ENCODE measurements at places on chromosomes 11 and 22.

- DNase-seq, result no peak
These were observed 12.3 kb downstream of the KCNJ5 start for GRCh38 chr11:128903248-128904061.

DNA sequence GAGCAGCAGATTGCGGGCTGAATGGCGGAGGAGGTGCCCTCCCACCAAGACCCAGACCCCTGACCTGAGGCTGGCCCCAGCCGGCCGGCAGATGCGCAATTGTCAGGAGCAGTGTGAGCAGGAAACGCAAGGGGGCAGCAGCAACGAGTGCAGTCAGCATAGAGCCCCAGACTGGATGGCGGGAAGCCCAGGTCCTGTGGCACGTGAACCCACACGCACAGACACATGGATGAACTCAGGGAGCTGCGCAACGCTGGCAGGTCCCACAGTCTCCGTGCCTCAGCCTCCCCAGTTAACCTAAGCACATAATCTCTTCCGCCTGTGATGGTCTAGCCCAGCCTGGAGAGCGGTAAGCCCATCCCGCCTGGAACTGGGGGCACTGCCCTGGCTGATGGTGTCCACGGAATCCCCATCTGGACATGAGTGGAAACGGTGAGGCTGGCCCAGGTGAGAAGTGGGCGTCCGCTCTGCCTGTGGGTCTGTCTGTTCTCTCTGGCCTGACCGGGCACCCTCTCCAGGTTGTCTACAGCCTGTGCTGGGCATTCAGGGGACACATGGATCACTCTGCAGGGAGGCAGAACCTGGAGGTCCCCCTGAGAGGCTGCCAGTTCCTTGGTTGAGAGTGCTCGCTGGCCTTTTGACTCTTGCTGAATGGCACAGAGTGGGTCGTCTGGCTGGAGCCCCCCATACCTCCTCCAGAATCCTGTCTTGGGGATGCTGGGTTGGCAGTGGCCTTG, 626 bp upstream of the TBX10 start:
- peak; percentile 57 for DNase-seq

DNA sequence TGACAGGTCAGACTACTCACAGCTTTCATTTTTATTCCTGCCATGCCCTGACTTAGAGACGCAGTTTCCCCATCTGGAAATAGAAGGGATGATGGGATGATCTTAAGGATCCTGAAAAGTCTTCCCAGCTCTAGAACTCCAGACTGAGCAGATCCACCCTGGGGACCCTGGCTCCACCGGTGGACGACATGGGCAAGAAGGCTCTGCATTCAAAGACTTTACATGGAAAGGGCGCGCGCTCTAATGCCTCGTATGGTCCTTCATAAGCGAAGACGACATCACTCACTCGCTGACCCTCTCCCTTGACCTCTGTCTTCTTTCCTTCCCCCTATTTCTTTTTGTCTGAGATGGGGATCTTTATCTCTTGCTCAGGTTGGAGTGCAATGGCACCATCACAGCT, 24.4 kb upstream of the PHF21B start:
- DNase-seq, result no peak

GRCh38 chr11:5938603-5938965, 3.5 kb upstream of the OR56A3 start:
- DNase-seq, result no peak

DNA sequence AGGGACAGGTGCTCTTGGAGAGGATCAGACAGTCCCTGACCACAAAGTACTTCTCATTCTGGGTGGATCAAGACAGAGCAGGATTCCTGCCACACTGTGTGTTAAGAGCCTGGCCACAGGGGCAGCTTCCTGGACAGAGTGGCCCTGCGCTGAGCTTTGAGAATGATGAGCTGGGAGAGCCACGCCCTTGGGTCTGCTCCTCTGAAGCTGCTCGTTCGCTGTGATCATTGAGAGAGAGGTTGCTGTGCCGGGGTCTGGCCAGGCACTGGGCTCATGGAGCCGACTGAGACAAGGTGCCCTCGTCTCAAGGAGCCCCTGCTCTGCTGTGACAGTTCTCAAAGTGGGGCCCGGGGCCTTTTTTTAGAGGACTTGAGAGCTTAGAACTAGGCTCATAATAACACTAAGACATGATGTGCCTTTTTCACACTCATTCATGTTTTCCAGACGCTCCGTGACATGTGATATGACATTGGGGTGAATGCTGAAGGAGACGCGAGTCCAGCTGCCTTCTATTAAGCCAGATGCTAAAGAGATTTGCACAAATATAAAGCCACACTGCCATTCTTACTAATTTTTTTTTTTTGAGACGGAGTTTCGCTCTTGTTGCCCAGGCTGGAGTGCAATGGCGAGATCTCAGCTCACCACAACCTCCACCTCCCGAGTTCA, 1.6 kb upstream of the MFRP start:
- no peak for DNase-seq

DNA sequence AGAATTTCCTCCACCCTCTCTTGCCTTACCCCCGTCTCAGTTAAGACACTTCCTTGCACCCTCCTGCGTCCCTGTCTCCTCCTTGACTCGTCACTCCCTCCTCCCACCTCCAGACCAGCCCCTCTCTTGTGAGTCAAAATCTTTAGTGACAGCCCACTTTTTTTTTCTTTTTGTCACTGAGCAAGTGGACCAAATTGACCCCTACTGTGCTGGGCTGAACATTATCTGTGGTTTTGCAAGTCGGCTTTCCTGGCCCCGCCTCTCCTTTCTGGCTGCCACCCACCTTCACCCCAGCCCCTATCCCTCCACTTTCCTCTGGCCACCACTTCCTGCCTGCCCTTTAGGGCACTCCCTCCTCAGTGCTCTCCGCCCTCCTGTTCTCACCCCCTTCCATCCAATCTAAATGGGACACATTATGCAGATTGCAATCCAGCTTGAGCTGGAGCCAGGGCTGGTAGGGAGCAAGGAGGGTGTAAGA, at the start of gene APLNR:
Gene APLNR, minus strand, starts transcription at position 47 of the 478 bp plus-strand sequence. CDS start 246 bp downstream, outside the sequence.
- DNase-seq, result no peak

- DNase-seq, result no peak
These were observed 39.8 kb downstream of the C11orf58 start for GRCh38 chr11:16778286-16778685.

DNA sequence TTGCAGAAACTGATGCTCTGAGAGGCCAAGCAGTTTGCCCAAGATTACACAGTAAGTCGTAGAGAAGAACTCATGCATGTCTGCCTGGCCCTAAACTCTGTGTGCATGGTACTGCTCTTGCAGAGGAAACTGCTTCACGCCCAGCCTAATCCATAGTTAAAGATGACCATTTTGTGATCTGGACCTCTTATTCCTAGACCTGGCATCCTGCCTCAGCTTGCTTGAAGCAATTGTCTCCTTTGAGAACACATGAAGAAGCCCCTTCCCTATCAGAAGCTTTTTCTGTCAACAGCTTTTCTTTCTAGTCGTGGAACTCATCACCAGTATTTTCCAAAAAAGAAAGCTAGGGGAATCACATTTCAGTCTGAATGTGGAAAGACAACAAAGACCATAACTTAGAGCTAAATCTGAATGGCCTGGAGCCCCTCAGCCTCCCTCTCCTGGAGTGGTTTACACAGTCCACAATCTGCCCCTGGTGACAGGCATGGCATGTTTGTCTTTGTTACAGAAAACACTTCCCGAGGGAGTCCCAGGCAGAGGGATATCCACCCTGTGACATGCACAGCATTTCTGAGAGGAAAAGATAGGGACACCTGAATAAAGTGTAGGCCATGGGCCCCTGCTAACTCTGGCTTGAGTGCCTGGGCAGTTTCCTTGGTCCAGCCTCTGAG, 2.9 kb upstream of the FZD4 start:
- no peak for DNase-seq

DNA sequence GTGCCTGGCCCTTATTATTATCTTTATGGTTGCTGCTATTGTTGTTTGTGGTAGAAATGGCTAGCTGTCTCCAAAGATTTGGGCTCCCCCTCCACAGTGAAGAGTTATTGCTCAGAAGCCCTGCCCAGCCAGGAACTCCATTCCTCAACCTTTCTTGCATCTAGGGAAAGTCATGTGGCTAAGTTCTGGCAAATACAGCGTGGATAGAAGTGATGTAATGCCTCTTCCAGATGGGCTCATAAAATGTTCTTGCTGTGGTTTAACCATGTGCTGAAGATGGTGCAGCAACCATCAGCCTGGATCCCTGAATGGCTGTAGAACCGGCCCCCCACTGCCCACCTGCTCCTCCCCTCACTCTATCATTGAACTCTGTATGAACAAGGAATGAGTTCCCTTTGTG, 203.5 kb upstream of the E2F8 start:
- DNase-seq, result no peak

DNA sequence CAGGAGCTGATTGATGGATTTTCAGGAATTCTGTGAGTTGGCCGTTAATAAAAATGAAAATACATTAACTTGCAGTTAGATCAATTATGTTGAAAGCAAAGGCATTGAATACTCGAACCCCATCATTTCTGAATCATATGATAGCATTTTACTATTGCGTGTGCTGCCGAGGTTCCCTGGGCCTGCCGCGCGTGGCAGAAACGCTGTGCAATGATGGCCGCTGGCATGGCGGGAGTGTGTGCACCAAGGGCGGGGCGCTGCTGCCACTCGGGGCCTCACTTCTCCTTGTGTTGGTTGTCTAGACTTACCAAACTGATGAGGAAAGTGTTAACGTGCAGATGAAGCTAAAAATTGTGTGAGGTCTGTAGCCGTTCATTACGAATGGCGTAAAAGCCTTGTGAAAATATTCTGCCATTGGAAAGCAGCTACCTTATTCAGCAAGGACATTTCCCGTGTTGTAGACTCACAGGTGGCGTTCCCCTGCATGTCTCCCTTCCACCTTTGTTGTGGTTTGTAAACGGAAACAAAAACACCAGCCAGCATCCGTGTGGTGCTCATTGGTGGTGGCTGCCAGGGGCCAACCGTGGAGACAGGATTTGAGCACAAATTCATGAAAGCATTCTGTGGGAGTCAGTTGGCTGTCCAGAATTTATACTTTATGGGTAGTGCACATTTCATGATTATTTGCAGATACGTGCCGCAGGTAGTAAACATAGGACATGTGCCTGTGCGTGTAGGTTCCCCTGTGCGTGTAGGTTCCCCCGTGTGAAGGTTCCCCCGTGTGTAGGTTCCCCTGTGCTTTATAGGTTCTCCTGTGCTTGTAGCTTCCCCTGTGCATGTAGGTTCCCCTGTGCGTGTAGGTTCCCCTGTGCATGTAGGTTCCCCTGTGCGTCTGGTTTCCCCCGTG, 5.9 kb upstream of the GRAMD4 start:
- DNase-seq, result peak; percentile 52

- DNase-seq, result no peak
These were observed 160.9 kb upstream of the MTMR2 start for GRCh38 chr11:96084610-96085318.

DNA sequence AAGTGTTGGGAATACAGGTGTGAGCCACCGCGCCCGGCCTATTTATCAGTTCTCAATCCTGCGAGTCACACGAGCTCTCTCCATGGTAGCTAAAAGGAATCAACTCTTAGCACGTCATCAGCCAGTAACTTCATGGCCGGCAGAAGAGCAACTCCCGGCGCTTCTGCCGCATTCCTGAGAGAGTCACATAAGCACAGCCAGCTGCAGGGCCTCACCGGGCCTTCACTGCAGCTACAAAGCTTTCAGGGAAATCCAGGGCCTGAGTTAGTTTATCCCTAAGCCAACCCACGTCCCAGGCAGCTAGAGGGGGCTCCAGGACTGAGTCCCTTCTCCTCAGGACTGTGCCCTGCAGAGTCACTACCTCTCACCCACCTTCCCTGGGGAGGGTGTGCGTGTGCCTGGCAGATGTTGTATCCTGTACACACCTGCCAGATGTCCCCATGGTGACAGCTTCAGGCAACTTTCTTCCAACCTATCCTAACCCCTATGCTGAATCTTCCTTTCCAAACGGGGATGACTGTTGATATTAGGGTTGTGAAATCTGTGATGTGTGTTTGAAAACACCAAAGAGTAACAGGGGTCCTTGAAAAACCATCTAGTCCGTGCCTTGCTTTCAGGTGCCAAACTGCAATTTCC, 45.9 kb upstream of the ARFGAP3 start:
- no peak for DNase-seq

DNA sequence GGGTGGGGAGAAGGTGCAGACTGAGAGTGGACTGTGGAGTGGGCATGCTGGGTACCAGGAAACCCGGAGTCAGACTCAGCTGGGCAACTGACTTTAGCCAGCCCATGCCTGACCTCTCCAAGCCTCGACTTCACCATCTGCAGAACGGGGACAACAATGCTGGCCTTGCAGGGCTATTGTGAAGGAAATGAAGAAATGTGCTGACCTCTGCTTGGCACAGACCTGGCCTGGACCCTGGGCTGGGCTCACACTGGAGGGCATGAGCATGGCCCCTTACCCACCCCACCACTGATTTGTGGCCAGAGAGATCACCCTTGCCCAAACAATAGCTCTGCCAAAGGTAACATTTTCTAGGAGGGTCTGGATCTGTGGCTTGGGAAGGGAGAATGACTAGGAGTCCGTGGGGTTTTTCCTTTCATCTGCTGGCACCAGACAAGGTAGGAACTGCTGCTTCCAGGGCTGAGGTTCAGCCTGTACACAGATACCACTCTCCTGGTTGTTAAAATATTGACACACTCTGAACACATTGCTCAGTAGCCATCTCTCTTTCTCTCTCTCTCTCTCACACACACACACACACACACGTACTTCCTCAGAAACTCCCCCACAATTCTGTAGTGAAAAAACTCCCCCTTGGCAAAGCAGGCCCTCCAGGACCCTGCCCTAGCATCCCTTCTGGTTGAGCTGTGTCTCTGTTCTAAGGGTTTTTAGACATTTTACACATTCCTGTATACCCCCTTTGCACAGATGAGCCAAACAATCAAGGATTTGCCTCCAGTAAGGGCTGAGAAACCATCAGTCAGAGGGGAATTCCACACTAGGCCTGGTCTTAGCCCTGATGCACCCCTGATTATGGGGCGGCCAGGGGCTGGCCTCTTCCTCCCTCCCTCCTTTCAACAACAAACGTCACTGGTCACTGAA, 1.0 kb downstream of the MOGAT2 start:
- peak; percentile 8 for DNase-seq

DNA sequence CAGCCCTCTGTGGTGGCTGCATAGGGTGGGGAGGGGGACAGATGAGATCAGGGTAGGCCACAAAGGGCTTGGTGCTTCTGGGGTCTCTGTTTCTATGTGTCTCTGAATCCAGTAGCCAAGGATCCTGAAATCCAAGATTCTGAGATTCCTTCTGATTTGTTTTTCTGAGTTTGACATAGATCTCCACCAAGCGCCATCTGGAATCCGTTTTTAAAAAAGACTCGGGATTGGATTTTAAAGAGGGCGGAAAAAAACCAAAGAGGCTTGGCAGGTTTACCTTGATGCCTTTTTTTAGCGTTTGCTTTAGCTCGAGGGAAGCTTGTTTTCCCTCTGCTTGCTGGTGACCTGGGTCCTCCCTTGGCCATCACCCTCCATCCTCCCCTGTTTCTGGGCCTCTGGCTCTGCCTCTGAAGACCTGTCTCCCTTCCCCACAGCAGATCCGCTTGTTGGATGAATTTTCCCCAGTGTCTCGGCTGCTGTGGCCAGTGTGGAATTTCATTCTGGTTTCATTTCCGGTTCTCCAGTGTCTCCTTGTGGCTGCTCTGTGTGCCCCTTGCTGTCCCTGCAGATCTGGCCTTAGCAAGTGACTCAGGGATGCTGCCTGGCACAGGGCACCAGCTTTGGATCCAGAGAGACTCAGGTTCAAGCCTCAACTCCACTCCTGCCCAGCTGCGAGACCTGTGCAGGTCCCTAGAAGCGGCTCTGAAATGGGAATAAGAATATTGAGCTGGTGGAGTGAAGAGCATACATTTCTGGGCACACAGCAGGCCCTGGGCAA, 15.1 kb downstream of the SYNGR1 start:
- DNase-seq, result no peak

GRCh38 chr11:132784441-132784840, 747.9 kb downstream of the OPCML start:
- no peak for DNase-seq

- no peak for DNase-seq
These were observed 8.8 kb downstream of the POU2F3 start for GRCh38 chr11:120248551-120249278.
